SK-N-DZ (cell line): ENCODE measurements at places on chromosomes 13 and 19.

GRCh38 chr13:69566104-69566716, 541.4 kb upstream of the ATXN8OS start:
- DNase-seq, result no peak

- no peak for DNase-seq
These were observed 157.7 kb downstream of the KDM4B start for GRCh38 chr19:5126498-5127223.

DNA sequence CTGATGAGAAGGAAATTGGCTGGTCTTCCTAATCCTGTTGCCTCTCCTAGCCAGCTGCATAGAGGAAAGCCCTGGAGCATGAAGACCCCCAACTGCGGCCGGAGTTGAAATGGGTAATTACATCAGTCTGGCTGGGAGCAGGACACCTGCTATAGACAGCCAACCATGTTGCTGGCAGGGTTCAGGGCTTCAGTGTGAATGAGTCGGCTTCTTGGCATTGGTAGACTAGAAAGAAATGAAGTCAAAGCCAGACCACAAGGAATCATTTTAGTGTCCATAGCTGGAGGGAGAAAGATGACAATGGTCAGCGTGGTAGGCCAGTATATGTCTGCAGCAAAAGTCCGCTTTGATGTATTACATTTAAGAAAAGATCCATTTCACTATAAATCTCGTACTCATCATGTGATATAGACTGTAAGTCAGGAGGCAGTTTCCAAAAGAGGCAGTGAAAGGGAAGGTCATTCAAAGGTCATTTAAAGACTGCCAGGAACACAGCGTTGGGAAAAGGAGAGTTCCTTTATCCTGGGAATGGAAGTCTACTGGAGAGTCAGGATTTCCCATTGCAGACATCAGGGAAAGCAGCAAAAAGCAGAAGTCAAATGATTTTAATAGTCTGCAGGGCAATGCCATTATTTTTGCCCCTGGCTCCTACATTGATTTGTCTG, 262.7 kb downstream of the DNAJC15 start:
- DNase-seq, result peak; percentile 80

DNA sequence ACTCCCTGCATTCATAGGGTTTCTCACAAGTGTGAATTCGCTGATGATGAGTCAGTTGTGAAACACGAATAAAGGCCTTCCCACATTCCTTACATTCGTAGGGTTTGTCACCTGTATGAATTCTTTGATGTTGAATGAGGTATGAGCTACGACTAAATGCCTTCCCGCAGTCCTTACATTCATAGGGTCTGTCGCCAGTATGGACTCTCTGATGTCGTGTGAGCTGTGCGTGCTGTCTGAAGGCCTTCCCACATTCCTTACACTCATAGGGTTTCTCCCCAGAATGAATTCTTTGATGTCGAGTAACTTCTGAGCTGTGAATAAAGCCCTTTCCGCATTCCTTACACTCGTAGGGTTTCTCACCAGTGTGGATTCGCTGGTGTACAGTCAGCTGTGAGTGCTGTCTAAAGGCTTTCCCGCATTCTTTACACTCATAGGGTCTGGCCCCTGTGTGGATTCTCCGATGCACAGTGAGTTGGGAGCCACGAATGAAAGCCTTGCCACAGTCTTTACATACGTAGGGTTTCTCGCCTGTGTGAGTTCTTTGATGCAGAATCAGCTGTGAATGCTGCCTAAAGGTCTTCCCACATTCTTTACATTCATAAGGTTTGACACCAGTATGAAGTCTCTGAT, 30.5 kb upstream of the COX7A1 start:
- no peak for DNase-seq

- DNase-seq, result peak; percentile 86
These were observed at the start of gene ARRDC2 for GRCh38 chr19:18007917-18008673. ARRDC2 (plus strand) TSS chr19:18008170; CDS start chr19:18008311, 141 bp downstream.

GRCh38 chr13:41352935-41353840, 42.1 kb downstream of the NAA16 start:
- DNase-seq, result peak; percentile 29

DNA sequence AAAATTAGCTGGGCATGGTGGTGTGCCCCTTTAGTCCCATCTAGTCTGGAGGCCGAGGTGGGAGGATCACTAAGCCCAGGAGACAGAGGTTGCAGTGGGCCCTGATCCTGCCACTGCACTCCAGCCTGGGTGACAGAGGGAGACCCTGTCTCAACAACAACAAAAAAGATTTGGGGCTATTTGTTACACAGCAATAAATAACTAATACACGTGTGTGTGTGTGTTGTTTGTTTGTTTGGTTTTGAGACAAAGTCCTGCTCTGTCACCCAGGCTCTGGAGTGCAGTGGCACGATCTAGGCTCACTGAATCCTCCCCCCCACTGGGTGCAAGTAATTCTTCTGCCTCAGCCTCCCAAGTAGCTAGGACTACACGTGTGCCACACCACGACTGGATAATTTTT, 32.9 kb upstream of the FEM1A start:
- DNase-seq, result no peak

GRCh38 chr19:54206831-54207177, 6.1 kb downstream of the RPS9 start:
- DNase-seq, result no peak

GRCh38 chr13:105798541-105798940, 736.9 kb downstream of the EFNB2 start:
- DNase-seq, result no peak
